ENCODE measurements at places on chromosomes 13 and 19.

DNA sequence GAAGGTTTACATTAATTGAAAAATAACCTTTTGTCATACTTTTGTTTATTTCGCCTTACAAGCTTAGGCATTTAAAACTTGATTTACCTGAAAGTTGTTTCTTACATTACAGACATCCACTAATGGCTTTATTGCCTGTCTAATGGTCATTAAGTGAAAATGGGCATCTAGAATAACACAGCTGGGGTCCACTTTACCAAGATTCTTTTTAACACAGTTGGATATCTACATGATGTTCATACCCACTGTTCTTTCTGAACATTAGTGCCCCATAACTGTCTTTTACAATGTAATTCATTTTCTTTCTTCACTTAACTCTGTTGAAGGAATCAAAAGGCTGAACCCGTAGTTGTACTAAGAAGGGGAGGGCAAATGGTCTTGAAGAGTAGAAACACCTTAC, 19.8 kb upstream of the KLHL1 start:
- DNase-seq, result no peak

DNA sequence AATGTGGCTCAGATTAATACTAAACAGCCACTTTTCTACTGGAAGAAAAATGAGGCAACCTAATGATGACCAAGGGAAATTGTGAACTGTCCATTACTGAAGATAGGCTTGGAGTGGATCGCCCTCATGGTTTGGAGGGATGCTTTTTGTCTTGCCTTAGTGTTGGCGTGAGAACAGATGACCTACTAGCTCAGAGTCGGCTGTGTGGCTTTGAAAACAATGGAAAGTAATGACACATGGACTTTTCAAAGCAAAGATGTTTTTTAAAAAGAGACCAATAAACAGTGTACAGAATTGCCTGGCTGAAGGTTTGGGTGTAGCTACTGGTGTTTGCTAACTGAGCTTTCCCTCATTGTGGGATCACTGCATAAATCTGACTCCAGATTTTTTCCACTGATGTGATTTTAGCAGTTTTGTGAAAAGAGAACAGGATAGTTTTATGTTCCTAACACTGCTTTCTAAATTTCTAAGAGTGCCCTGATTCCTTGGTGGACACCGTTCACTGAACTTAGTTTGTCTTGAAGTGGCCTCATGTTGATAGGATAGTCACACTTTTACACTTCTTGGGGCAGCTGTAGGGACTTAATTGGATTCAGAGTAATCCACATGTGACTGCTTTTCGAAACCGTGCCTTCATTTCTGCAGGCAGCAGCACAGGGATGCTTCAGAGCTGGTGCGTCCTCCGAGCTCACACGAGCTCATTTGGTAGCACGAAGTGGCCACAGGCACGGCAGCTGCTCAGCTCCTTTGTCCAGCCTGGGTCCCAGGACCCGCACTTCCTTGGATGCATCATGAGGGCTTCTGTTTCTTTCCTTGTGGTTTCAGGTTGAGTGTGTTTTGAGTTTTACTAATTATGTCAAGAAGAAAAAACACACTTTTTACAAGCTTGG, 4.3 kb downstream of the CEBPG start:
- DNase-seq, result no peak

DNA sequence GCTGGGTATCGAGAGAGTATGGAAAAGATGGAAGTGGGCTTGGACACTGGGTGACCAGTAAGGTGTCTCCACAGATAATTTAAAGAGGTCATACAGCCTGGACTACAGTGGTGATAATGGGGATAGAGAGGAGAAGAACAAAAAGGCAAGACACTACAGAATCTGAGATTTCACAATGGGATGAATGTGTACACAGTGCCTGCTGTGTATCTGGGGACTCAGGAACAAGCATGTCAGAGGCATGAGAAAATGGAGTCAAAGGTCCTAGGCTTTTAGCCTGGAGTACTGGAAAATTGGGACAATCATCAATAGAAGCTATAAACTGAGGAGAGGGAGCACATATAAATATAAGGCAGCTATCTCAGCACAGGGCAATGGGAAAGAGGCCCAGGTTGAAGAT, 69.4 kb downstream of the TSC22D1 start:
- no peak for DNase-seq

DNA sequence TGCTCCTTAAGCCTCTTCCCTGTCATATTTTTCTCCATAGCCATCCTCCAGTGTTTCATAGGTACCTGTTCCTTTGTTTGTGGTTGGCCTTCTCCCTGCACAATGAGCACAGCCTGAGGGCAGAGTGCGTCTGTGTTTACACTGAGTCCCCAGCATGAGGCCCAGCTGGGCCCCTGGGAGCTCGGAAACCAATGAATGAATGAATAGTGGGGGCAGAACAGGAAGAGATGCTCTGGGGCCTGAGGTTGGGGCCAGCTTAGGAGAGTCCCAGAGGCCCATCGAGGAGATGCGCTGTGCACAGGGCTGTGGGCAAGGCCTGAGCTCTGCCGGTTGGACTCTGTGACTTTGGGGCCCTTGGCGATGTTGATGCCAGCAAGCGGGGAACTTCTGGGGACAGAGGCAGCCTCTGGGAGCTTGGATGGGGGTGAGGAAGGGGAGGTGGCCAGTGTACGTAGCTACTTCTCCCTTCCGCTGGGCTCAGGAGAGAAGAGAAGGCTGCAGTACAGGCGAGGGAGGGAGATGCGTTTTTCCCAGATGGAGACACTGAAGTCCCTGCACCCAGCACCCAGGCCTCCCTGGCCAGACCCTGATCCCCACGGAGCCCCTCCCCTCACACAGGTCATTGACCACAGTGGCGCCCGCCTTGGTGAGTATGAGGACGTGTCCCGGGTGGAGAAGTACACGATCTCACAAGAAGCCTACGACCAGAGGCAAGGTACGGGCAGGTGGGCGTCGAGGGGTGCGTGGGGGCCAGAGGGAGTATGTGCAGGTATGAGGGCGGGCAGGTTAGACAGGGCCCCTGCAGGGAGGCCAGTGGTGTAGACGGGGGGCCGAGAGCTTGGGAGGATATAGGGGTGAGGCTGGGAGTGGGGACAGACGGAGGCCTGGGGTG, 5.1 kb downstream of the TBCB start:
- no peak for DNase-seq

DNA sequence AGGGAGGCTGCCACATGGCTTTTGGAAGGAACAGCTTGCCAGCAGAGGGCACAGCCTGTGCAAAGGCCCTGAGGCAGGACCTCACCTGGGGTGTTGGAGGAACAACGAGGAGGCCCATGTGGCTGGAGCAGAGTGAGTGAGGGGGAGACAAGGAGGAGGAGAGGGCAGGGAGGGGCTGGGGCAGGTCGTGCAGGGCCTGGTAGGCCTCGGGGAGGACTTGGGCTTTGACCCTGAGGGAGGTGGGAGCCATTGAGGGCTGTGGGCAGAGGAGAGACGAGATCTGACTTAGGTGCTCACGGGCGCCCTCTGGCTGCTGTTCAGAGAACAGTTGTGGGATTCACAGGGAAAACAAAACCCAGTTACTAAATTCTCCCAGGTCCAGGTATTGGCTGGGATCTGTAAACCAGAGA, 25.2 kb downstream of the ZNRF4 start:
- no peak for DNase-seq

DNA sequence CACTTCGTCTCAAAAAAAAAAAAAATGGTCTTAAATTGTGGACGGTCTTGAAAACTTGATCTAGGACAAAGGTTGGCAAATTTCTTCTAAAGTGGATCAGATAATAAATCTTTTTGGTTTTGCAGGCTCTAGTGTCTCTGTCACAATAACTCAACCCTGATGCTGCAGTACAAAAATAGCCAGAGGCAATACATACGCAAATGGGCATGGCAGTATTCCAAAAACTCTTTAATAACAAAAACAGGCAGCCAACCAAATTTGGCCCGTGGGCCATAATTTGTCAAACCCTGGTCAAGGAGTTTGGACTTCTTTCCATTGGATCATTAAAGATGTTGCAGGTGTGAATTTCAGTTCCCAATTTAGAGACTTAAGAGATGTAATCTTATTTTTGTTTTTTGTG, 93.5 kb upstream of the MRI1 start:
- no peak for DNase-seq

DNA sequence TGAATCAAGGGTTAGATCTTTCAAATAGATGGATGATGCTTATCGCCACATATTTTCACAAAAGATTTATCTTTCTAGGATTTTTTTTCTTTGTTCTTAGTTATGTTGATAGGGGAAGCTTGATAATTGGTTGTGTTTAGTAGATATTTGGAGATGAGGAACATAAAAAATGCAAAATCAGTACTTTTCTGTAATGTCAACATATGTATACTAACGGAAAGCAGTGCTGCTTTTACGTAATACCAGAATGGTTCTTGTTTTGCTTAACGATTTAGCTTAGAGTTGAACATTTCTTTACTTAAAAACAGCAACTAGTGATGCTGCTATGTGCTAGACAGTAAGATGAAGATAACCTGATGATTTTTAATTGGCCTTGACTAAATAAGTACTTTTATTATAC, 3.0 kb downstream of the ZMYM2 start:
- DNase-seq, result no peak

DNA sequence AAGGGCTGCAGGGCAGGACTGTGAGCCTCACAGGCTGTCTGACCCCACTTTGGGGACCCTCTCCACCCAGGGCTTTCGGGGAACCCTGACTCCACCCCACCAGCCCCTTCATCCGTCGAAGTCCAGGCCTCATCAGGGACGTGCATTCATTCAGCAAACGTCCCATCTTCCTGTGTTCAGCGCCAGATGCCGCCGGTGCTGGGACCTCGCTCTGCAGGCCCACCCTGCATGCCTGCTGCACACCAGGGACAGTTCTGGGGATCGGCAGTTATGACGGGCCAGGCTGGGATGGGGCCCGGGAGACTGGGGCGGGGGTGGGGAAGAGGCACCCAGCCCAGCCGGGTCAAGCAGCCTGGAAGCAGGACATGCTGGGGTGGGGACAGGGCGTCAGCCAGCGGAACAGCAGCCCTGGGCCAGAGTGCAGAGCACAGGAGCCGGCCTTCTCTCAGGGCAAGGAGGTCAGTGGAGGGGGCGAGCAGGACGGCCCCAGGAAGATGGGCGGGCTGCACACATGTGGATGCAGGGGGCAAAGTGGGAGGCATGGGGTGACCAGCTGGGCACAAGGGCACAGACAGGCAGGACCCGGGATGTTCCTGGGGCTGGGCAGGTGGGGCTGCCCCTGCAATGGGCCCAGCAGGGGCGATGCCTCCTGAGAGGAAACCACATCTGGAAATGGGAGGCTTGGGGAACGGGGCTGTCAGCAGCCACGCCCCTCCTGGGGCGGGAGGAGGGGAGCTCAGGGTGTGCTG, 5.1 kb downstream of the GAMT start:
- no peak for DNase-seq

GRCh38 chr13:77928909-77929308, 10.3 kb upstream of the EDNRB start:
- no peak for DNase-seq

DNA sequence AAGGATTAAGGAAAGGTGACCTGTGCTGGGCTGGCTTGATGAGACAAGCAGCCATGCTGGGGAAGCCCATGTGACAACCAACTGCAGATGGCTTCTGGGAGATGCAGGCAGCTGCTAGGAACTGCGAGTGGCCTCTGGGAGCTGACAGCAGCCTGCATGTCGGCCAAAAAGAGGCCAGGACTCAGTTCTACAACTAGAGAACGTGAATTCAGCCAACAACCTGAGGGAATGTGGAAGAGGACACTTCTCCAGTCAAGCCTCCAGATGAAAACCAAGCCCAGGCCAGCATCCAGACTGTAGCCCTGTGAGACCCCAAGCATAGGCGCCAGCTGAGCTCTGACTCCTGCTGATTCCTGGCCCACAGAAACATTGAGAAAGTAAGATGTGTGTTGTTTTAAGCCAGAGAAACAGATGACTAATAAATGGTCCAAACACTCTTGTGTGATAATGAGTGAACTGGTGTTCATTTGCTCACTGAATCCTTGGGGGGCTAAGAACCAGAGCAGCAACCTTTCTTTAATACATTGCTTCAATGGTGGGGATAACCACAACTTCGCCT, 45.0 kb downstream of the SLC7A1 start:
- DNase-seq, result no peak

GRCh38 chr13:102400675-102401145, 1.1 kb downstream of the FGF14 start:
- no peak for DNase-seq

DNA sequence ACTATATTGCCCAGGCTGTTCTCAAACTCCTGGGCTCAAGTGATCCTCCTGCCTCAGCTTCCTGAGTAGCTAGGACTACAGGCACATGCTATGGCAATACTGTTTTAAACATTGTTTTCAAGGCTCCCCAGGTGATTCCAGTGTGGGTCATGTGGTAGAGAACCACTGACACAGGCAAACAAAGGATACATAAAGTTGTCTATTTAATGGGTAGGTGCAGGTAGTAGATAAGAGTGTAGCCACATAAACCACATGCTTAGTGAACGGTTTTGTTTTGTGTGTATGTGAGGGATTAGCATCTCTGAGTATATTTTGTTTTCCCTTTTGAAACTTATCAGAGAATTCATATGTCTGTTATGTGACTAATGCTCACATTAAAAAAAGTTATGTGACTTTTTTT, 36.7 kb downstream of the USPL1 start:
- no peak for DNase-seq

DNA sequence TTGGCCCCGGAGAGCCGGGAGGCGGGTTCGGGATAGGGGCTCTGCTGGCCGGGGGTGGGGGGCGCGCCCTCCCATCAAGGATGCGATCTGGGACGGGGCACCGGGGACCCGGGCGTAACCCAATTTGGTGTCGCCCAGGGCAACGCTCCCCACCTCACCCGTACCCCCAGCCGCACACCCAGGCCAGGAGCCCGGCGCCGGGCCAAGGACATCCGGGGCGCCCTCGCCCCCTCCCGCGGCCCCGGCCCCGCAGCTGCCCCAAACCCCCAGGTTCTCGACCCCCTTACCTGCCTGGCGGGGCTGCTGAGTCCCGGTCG, 525 bp downstream of the SHANK1 start:
- DNase-seq, result no peak

- DNase-seq, result no peak
Observed at GRCh38 chr13:37791699-37792098, 77.9 kb downstream of the TRPC4 start.

GRCh38 chr13:97574926-97575325, 141.0 kb downstream of the RAP2A start:
- DNase-seq, result no peak

- no peak for DNase-seq
Observed at GRCh38 chr19:6887316-6887715, at the start of gene ADGRE1. Gene ADGRE1 (plus strand): TSS chr19:6887579. CDS start chr19:6887609, 30 bp downstream.

- no peak for DNase-seq
Observed at GRCh38 chr13:91802957-91803356, 404.5 kb downstream of the GPC5 start.

- DNase-seq, result no peak
Observed at GRCh38 chr13:72508392-72508791, 219.0 kb downstream of the MZT1 start.

GRCh38 chr19:50495020-50495531, 15.9 kb downstream of the JOSD2 start:
- no peak for DNase-seq

- DNase-seq, result no peak
Observed at GRCh38 chr13:53112522-53112921, 83.9 kb downstream of the OLFM4 start.

GRCh38 chr13:46181840-46182490, at the start of gene LCP1:
Gene LCP1 (minus strand): TSS chr13:46182177. CDS start chr13:46159662, 22,515 bp downstream.
- no peak for DNase-seq

- peak; percentile 55 for DNase-seq
Observed at GRCh38 chr19:17348700-17349099, 11.3 kb downstream of the GTPBP3 start.

Data from left renal cortex interstitium (tissue), 4 donors.